ENCODE measurements at places on chromosomes 4 and X. TPM values are rescaled to one million over a fixed set of nuclear protein-coding genes. Genes with fewer than 3 reads are reported as not detected.

NIPAL1 gene
- total RNA-seq: 3.3 TPM

MTMR8 gene
- 0.82 TPM for total RNA-seq

AADAT gene
- total RNA-seq: 2.2 TPM

FGFBP2 gene
- not detected for total RNA-seq

CLDN34 gene
- 0.35 TPM for total RNA-seq

SHROOM2 gene
- total RNA-seq: 41.9 TPM

SORCS2 gene
- total RNA-seq: 0.64 TPM

PAK3 gene
- 0.53 TPM for total RNA-seq

DNA sequence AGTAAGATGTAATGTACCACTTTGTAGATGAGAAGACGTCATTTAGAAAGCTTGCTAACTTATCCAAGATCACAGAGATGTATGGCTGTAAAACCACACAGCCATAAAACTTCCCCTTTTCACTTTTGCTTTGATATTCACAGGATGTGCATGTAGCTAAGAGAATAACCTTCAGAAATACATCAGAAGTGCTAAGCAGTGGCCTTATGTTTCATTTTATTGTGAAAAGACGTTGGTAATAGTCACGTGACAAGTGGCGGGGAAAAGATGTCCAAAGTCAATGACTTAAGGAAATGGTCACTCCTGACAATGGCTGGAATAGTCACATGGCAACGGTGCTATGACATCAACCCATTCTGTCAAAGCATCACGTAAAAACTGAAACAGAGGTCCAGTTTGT is 12.9 kb upstream of the WDR17 start:
- no peak for DNase-seq

- DNase-seq: no peak
These were observed 7.5 kb downstream of the CD99 start for GRCh38 chrX:2698604-2699003.

- no peak for DNase-seq
These were observed 145.9 kb downstream of the CPEB2 start for GRCh38 chr4:15148199-15148598.

GRCh38 chrX:96379951-96380350 is 304.7 kb upstream of the DIAPH2 start:
- DNase-seq: no peak

DNA sequence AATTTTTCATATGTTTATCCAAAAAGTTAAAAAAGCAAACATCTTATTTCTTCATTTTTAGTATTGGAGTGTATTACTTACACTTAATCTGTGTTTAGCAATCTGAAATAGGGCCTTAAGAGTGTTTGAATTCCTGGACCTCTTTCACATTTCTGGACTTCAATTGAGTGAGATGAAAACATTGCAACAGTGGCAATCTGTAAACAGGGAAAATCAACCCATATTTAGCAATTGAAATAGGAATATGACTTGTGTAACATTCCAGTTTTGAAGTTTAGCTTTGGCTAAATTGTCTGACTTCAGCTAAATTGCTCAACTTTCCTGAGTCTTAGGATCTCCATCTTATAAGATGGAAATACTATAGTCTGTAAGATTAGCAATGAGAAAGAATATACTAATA is 34.6 kb upstream of the FHL1 start:
- DNase-seq: no peak

DNA sequence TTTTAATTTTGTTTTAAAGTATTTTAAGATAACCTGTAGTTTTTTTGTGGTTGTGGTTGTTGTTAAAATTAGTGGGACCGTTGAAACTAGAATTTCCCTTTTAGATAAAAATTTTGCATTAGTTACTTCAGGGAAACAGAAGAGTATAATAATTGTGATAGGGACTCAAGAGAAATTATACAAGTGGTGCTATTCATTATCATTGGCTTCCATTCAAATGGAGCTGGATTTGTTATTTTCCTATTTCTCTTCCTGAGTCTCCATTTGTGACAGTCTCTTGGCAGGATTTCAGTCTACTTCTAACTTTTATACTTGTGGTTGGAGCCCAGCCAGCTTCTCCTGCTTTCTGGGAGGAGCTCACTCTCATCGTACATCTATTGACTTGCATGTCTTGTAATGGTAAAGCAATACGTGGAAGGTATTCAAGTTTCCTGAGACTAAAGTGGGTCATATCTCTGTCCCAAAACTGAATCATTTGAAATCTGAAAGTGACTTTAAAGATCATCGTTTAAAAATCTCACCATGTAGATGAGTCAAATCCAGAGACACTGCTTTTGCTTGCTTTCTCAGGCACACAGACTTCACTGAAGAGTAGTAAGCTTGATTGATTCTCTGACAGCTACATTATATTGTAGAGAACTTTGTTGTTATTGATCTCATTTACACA is 155.8 kb downstream of the RPA4 start:
- DNase-seq: no peak

GRCh38 chrX:46630141-46630540 is 56.6 kb downstream of the CHST7 start:
- DNase-seq: no peak

GRCh38 chr4:110357521-110357920 is 118.4 kb upstream of the ENPEP start:
- no peak for DNase-seq

GRCh38 chr4:80101071-80101791 is 28.2 kb upstream of the ANTXR2 start:
- no peak for DNase-seq

- DNase-seq: no peak
These were observed 150.0 kb downstream of the SPRY1 start for GRCh38 chr4:123546573-123547060.

DNA sequence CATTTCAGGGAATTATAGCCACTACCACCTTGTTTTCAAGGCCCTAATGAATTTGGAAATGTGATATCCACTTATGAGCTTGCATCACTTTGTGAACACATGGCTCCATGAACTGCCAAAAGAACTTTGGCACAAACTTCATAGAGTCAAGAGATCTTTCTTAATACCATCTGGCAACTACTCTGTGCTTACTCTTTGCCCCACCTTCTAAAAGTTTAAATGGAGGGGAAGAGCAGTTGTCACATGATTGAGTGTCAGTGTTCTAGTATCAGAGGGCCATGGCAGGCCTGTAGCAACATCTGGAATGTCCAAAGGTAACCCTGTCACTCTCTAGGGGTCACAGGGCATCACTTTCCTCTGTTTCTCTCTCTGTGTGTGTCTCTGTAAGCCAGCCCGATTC is 2.6 kb upstream of the ADH1B start:
- no peak for DNase-seq

DNA sequence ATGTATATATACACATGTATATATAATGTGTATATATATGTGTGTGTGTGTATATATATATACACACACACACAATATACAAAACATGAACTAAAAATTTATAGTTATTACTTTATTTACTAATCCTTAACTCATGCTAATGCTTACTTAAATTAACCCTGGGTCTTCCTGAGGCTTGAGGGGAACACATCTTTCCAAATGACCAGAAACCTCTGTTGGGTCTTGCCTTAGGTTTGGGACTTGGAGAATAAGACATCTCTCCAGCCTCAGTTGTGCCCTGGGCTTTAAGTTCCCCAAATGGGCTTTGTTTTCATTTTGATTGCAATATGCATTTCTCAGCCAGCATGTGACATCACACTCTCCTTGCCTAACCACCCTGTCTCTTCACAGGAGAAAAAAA is 7.7 kb downstream of the GEMIN8 start:
- DNase-seq: no peak

GRCh38 chr4:89754531-89754930 is 82.4 kb downstream of the SNCA start:
- no peak for DNase-seq

GRCh38 chr4:80188801-80189458 is 8.4 kb upstream of the PRDM8 start:
- no peak for DNase-seq

DNA sequence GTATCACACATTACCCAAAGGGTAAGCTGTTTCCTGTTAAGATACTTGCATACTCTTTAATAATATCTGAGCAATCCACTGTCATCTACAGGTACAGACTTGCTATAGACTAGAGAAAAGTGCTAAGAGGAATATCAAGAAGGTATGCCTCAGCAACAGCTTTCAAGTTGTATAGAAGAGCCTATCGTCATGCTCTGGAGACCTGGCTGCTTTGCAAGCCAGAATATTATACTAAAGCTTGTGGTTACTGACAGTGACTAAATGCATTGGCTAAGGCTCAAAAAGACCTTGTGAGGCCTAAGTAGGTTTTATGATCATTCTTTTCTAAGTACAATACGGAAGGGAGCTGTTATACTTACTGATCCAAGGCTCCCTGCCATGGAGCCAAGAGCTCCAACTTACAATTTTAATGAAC is 11.3 kb downstream of the LAMP2 start:
- DNase-seq: no peak

- no peak for DNase-seq
These were observed 460.6 kb downstream of the IDS start for GRCh38 chrX:149044471-149044870.

DNA sequence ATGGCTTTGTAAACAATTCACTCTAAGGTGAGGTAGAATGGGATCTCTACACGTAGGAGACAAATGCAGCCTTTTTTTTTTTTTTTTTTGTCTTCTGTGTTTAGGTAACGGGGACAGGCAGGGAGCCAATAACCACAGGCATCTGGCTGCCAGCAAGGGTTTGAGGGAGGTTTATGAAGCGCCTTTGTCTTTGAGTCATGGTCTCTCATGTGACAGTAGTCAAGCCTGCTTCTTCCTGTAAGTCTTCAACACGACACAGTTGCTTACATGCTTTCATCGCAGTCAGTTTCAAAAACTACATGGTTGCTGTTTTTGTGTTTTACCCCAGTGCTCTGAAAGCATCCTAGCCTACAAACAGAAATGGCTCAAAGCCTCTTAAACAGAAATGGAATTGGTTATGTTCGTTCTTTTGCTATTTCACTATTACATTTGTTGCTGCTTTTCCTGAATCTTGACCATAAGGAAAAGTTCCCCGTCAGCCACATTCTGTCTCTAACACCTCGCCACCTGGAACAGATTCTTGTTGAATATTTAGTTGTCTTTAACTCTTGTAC is 127.8 kb upstream of the METTL14 start:
- no peak for DNase-seq

DNA sequence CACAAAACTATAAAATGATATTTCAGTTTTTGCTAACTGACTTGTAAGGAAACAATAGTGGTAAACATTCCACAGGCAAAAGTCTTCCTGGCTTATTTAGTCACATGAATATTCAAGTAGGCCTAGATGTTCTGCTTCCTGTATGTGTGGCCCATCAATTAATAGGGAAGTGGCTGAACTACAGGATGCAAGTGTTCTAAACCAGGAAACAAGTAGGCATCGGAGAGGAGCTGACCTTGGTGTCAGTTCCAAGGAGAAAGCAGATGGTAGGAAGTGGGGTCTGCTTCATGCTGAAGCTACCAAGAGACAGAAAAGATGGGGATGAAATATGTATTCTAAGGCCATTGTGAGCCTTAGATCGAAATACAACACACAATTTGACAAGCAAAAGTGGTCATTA is 149.7 kb downstream of the ANTXR2 start:
- DNase-seq: no peak

- DNase-seq: no peak
These were observed 16.3 kb downstream of the SLC6A8 start for GRCh38 chrX:153704021-153704526.

DNA sequence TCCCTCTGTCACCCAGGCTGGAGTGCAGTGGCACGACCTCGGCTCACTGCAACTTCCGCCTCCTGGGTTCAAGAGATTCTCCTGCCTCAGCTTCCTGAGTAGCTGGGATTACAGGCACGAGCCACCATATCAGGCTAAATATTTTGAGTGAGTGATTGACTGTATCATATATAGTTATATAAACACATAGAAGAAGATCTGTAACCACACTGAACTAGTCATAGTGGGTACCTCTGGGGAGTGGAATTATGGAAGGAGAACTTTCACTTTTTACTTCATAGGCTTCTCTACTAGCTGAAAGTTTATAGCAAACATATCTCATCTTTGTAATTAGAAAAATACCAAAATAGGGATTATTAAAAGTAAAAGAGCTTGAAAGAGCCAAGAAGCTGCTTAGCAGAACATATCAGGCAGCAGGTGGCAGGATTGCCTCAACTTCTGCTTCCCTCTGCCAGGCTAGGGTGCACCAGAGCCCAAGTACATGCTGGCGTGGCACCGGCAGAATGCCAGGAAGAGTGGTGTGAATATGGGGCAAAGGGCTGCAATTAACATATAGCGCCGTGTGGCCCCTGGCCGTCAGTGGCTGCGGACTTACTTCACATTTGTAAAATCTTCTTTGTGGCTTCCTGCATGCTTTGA is 39.5 kb upstream of the CD40LG start:
- no peak for DNase-seq

DNA sequence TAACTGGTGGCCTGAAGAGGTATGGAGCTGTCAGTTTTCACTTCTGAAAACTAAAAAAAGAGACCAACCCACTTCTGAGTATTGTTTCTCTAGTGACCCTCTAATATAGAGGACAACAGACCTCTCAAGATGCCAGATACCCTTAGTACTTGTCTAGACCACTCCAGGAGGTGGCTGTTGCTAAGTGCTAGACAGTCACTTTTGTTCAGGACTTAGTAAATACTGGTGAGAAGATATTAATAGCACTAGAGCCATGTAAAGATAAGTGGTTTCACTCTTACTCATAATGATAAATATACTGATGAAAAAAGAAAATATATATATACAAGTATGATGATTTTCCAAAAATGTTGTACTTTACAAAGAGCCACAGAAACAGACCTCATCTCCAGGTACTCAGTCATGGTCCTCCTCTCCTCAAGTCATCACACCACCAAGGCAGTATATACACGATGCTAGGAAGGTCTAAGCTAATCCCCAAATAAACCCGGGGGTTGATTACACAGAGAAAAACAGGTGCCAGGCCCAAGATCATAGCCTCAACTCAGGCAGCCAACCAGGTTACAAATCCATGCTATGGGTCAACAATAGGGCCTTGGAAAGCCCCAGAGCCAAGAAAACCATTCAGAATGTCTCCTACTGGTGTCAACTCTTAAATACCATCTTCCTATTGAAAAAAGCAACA is 66.9 kb downstream of the ARHGEF9 start:
- no peak for DNase-seq

DNA sequence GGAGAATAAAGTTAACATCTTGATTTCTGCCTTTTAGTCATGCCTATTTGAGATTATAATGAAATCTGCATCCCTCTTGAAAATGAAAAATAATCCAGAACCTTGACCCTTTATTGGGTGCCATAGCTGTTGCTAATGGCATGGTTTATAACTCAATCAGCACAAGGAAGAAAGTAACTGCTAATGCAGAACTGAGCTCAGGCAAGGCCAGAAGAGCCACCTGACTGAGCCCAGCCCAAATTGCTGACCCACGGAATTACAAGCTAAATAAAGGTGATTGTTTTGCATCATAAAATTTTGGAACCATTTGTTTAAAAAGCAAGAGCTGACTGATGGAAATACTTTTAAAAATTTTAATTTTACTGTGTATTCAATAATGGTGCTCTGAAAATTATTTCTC is 76.4 kb upstream of the TBL1X start:
- DNase-seq: no peak

- no peak for DNase-seq
These were observed 28.2 kb upstream of the PGK1 start for GRCh38 chrX:78075787-78076389.

DNA sequence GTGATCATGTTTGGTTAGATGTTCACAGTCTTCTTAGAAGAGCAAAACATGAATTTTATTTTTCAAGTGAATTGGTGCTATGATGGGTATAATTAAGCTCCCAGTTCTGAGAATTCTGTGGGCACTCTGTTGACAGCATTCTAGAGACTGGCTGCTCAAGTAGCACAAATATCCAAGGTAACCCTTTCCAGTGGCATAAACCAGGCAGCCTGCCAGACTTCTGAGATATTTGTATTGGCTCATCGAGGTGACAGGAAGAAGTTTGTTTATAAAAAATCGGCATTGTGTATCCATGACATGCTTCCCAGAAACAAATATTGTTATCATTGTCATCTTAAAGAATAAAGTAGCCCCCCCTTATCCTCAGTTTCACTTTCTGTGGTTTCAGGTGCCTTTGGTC is 28.3 kb downstream of the LANCL3 start:
- no peak for DNase-seq
